Smooth muscle cell of bladder (primary cell): ENCODE measurements at places on chromosomes 5 and 9. TPM values are rescaled to one million over a fixed set of nuclear protein-coding genes. Genes with fewer than 3 reads are reported as not detected.

DMRTA1 gene
- 0.14 and 0.28 TPM in 2 replicates for total RNA-seq

CDX1 gene
- under 0.01 and 0.09 TPM in 2 replicates for total RNA-seq

IFNB1 gene
- not detected in 2 replicates for total RNA-seq

GLRA1 gene
- total RNA-seq: not detected in 2 replicates

C5 gene
- 4.5 and 4.8 TPM in 2 replicates for total RNA-seq
